ENCODE measurements at places on chromosomes 13 and 19.

GRCh38 chr19:43518051-43518450 is 8.9 kb downstream of the ETHE1 start:
- no peak for DNase-seq

DNA sequence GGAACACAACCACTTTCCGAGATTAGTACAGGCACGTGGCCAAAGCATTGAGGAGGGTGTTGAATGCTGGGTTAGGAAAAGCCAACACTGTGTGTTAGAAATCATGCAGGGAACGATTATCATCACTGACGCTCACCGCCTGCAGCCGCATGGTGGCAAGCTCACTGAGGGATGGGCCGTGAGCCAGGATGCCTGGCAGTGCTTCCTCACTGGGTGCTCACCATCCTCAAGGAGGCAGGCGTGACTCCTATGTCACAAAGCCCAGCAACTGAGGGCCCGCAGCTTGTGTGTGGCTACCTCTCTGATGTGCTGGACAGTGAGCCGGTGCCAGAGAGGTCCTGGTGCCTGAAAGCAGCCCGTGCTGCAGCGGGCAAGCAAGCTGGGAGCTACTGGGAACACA is 30.4 kb upstream of the TIMM44 start:
- no peak for DNase-seq

GRCh38 chr13:37617173-37617572 is 18.6 kb upstream of the POSTN start:
- DNase-seq = no peak

- no peak for DNase-seq
These were observed 29.5 kb downstream of the FPR3 start for GRCh38 chr19:51824281-51825005.

GRCh38 chr13:51152701-51153100 is 41.6 kb upstream of the C13orf42 start:
- DNase-seq = no peak

GRCh38 chr13:27921961-27922882 is 2.4 kb downstream of the PDX1 start:
- no peak for DNase-seq

- DNase-seq = no peak
These were observed 256.3 kb downstream of the DNAJC15 start for GRCh38 chr13:43279696-43280095.

GRCh38 chr19:35940078-35940775 is 4.1 kb downstream of the LRFN3 start:
- DNase-seq = no peak

DNA sequence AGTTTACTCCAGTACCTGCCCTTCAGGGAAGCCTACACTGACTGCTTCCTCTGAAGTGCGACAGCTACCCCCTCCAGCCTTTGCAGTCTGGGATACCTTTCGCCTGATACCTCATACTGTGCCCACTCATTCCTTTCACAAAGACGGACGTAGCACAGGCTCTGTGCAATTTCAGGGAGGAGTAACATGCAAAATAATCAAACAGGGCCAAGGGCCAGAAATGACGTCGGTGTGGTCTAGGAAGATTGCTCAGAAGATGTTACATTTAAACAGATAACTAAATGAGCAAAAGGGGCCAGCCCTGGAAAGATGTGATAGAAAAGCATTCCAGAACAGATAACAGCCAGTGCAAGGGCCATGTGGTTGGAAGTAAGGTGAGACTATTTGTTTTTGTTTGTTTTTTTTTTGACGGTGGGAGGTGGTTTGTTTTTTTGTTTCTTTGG is 6.6 kb upstream of the DDX39A start:
- DNase-seq = no peak

GRCh38 chr13:21625366-21625765 is 21.4 kb upstream of the MICU2 start:
- DNase-seq = peak; percentile 18

GRCh38 chr19:1935484-1936208 is 5.3 kb upstream of the CSNK1G2 start:
- DNase-seq = no peak

GRCh38 chr13:101179021-101179420 is 237.3 kb downstream of the NALCN start:
- no peak for DNase-seq

GRCh38 chr13:46578590-46578975 is 25.6 kb downstream of the LRCH1 start:
- DNase-seq = no peak

GRCh38 chr19:5397804-5398692 is 57.2 kb upstream of the ZNRF4 start:
- no peak for DNase-seq

GRCh38 chr13:99103536-99103935 is 97.1 kb upstream of the UBAC2 start:
- DNase-seq = no peak

- no peak for DNase-seq
These were observed 354.9 kb downstream of the PCDH9 start for GRCh38 chr13:66875264-66875663.

GRCh38 chr19:39277598-39277997 is 9.4 kb downstream of the IFNL2 start:
- DNase-seq = no peak

GRCh38 chr13:77836423-77836822 is 82.2 kb downstream of the EDNRB start:
- DNase-seq = no peak

DNA sequence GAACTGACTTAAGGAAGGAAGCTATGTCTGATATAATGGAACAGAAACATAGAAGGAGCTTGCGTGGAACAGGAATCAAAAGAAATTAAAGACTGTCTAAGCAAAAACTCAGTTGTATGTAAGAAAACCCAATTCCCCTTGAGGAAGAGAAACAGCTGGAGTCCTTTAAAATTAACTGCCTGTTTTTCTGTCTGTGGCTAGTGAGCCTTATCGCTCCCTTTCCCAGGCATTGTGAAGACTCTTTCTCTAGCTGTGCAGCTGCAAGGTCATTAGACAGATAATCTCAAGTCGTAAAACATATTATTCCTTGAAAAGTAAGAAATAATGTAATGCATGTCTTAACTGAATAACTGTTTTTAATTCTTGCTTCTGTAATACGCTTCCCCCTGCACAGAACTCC is 39.7 kb upstream of the IGSF23 start:
- no peak for DNase-seq

DNA sequence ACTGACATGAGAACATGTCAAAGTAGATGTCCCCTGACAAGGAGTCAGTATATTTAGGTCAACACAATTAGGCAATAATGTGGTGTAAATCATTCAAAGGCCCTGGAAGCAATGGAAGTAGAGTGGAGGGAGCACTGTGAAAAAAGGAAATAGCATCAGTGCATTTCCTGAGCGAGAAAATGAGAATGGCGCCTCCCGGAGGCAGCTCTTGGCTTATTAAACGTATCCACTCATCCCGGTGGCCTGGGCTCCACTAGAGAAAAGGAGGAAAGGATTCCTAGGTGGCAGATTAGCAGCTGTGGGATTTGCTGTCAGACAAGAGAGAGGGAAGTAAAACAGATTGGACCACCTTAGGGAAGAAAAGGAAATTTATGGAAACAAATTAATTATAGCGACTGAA is 173.7 kb upstream of the TMTC4 start:
- no peak for DNase-seq
